ENCODE measurements at places on chromosomes 7 and 10.
A peak's percentile ranks its signal among the peaks of the same experiment; 100 is the strongest.

DNA sequence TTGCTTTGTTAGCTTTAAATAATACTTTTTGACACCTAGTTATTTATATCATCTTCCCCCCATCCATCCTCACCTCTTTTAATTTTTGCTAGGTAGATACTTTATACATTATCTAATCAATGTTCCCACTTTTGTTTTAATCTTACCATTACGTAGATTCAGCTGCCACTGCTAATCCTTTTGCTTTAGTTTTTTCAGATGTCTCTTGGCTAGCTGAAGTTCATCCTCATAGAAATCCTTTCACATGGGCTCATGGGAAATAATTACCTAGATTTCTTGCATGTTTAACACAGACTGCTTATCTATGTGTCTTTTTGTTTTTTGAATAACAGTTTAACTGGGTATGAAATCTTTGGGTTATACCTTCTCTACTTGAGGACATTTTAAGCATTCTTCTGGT, 60.1 kb downstream of the ZNRF2 start:
- no peak for DNase-seq

GRCh38 chr7:2522780-2523433, 3.3 kb downstream of the LFNG start:
- DNase-seq = peak; percentile 57

DNA sequence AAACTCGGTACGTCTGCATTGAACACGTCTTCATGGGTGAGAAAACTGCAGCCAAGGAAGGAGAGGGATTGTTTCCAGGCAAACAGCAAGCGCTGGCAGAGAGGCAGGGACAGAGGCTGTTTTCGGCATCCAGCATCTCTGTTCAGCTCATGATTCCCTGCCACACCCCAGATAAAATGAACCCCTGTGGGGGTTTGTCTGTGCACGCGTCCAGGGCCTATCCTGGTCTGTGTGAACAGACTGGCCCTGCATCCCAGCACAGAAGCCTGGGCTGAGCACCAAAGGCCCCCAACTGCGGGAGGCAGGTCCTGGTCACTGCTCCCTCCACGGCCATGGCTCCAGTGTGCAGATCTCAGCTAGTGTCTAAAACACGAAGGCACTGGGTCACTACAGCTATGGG, 83.3 kb upstream of the FAM20C start:
- no peak for DNase-seq

DNA sequence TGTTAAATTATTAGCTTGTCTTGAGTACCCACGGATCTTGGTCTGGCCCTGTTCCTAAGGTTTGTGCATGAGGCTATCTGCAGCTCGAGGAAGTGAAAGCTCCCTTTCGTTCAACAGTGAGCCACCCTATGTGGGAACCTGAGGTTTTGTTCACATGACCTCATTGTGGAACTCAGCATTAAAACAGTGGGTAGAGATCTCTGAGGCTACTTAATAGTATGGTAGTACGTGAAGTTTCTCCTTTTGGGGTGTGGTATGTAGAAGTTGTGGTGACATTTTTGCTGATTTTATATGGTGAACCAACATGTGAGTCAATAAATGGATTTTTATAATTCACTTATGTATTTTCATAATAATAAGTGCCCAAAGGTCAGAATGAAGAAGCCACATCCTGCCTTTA, 252.7 kb upstream of the FERD3L start:
- peak; percentile 29 for DNase-seq

- no peak for DNase-seq
These were observed 28.3 kb upstream of the MSMB start for GRCh38 chr10:46074196-46074946.

GRCh38 chr7:116981939-116982338, 28.6 kb downstream of the ST7 start:
- no peak for DNase-seq

DNA sequence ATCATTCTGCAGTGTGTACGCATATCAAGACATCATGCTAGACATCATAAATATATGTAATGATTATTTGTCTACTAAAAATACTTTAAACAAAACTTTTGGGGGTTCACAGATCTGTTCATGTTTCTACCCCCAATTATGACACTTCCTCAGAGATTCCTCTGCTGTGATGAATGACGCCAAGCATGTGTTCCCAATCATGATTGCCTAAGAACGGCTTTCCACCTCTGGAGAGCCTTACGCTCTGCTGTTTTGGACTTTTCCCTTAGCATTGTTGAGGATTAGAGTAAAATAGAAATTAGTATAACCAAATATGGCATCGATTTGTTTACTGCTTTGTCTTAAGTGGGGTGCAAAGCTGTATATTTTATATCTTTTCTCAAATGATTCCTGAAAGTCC, 236.3 kb upstream of the IGFBP3 start:
- peak; percentile 73 for DNase-seq

DNA sequence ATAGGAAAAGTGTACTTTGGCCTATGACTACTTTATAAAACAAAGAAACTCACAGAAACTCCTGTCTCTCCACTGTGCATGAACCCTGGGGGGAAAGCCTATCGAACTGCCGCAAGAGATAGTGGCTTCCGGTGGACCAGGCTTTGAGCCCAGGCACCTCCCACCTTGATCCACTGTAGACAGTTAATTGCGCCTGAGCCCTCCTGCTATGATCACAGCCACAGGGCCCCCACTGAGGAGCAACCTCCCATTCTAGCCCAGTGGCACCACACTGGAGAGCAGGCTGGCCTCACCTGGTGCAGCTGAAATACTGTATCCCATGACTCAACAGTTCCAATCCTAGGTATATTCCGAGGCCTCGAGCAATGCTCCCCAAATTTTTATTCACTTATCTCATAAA, 98.8 kb downstream of the COBL start:
- DNase-seq = no peak

DNA sequence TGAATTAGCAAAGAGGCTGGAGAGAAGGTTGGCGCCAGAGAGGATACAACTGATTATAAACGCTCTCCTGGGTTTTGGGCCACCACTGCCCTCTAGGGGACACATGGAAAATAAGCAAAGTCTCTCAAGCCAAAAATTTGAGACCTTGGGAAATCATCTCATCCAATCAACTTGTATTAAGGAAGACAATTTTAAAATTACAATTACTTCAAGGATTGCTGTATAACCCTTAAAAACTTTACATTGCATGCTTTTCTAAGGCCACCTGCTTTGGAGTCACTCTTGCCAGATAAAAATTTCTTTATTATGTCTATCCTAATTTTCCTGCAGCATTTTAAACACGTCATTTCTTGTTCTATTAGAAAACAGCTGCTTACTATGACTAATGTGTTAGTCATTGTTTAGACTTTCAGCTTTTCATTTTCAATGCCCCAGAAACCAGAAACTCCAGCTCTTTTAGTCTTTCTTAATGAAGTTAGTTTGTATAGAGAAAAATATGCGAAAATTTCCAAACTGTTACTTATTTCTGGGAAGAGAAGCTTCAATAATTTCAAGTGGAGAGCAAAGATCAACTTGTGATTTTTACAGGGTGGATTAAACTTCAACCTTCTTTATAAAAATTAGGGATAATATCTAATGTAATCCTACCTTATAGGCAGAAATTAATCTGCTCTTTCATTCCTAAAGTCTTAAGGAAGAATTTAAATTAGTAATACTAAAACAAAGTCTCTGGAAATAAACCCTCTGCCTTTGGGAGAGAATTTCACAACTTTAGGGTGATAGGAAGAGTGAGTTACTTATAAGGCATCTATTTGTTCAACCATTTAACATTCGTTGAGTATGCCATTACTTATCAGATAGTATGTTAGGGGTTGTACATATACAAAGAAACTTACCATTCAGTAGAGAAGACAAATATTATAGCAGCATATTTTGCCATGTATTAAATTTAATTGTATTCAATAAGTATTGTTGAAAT, 20.6 kb upstream of the RHOBTB1 start:
- DNase-seq = peak; percentile 88

GRCh38 chr7:15839416-15840100, 153.1 kb upstream of the MEOX2 start:
- DNase-seq = peak; percentile 44

DNA sequence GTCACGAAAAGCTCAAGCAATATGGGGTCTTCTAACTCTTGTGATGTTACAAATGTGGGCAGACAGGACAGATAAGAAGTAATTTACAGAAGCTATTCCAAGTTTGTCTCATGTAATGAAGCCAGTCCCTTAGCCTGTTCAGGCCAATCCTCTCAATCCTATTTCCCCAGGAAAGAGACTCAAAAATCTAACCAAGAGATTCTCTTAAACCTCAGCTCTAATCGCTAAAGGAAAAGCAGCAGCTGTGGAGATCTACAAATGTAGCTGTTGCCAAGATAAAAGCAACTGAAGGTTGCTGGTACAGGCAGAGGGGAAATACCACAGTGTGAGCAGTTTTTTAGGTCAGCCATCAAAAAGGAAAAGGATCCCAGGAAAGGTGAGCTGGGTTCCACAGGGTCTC, 39.3 kb downstream of the ANK3 start:
- DNase-seq = no peak

- no peak for DNase-seq
These were observed 14.9 kb downstream of the ABLIM1 start for GRCh38 chr10:114643158-114643557.

DNA sequence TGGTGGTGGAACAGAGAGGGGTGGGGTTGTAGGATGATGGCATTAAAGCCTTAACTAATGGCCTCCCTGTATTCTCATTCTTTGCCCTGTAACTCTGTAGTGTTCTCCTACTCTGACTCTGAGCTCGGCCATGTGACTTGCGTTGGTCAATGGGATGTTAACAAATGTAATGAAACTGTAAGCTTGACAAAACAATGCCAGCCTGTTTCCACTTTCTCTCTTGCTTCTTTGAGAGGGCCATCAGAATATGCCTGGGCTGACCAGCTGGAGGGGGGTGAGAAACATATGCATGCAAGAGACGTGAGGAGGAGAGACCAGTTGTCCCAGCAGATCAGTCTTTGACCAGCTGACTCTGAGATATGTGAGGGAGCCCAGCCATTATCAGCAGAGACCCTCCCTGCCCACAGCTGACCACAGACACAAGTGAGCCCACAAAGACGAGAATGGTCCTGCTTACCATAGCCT, 100.6 kb downstream of the ICA1 start:
- DNase-seq = no peak
